ENCODE measurements at places on chromosomes 2 and 18.

DNA sequence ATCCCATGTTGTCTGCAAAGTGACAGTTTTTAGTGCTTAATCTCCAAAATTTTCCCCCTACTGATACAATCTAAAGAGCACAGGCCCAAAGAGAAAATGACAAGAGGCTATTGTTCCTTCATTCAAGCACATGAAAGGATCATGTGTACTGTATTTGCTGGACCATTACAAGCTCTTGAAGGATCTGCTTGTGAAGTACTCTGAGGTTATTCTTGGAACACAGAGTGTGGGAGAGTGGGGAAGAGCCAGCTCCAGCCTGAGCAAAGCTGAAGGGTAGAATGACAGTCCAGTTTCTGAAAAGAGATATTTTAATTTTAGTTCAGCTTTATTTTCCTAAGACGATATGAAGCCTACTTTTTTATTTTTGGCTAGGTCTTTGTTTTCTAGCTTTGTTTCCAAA is 112.2 kb downstream of the GALNT3 start:
- no peak for DNase-seq

DNA sequence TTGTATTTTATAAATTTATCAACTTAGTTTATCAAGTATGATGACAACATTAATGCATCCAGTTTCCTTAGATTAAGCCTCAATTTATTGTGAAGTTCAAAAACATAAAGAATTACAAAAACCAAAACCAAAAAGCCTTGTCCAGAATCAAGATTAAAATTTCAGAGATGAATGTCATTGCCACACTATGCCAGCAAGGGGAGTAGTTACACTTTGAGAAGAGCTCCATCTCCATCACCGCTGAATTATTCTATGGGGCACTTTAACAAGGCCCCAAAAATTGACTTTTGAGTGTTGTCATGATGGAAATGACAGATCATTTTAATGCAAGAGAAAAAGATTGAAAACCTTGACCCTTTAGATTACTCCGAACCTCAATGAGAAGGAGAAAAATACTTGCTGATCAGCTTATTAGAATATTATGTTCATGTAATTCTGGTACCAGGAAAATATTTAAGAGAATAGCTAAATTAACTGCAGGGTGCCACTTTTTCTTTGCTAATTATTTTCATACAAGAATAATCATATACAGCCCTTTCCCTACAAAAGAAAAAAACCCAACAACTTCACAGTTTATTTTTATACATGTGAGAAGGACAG is 152.5 kb upstream of the AQP4 start:
- DNase-seq: no peak

- peak; percentile 42 for DNase-seq
These were observed 66.7 kb downstream of the ZC3H6 start for GRCh38 chr2:112342067-112342550.

- DNase-seq: no peak
These were observed 38.0 kb upstream of the CCNYL1 start for GRCh38 chr2:207673431-207673830.

DNA sequence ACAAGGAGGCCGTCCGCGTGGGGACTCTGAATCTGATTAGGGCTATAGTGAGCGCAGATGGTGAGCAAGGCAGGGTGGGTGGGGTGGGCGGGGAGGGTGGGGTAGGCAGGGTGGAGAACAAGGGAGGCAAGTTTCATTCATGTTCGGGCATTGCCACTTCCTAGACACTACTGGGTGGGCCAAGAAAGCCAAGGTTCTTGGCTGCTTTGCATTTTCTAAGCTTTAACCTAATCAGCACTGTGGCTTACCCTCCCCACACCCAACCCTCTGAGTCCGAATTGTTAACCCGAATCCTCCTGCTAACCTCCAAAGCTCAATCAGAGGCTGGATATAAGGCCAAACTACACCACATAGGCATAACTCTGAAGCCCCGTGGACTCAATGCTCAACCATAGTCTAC is 18.1 kb downstream of the MROH2A start:
- no peak for DNase-seq

DNA sequence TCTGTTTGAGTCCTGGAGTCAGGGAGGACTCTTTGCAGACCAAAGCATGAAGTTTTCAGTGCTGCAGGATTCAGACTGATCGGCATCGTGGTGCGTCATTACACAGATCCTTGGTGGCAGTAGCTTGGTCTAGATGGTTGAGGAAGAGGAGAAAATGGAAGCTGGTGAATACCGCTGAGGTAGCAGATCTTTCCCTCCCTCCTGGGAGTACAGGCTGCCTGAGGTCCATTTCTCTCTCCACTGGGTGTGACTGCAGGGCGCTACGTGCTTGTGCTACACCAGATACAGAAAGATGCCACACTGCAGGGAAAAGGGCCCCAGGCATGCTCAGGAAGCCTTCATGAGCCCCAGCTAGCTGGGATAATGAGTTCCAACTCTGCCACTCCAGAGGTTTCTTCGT is 3.3 kb upstream of the CNDP1 start:
- no peak for DNase-seq

GRCh38 chr2:65353046-65353445 is 79.4 kb downstream of the SPRED2 start:
- no peak for DNase-seq

GRCh38 chr18:9135081-9135911 is 1.3 kb upstream of the ANKRD12 start:
- no peak for DNase-seq

- DNase-seq: peak; percentile 52
These were observed 91.3 kb upstream of the TMEM17 start for GRCh38 chr2:62597323-62597722.

GRCh38 chr18:32460171-32460731 is 10.4 kb downstream of the GAREM1 start:
- no peak for DNase-seq

- DNase-seq: peak; percentile 95
These were observed 382.1 kb downstream of the OSR1 start for GRCh38 chr2:18976168-18976961.

- no peak for DNase-seq
These were observed 265.6 kb upstream of the NRXN1 start for GRCh38 chr2:51297488-51297887.
